Activated CD4-positive, CD25-positive, alpha-beta regulatory T cell treated with anti-CD3 and anti-CD28 coated beads, Interleukin-2, amount 50 U/mL, for 16 hours (primary cell): ENCODE measurements at places on chromosomes 6 and 20.

- DNase-seq, result no peak
Observed at GRCh38 chr6:3943331-3943765, 94.2 kb downstream of the FAM50B start.

GRCh38 chr6:56796196-56796532 lies 153.5 kb upstream of the DST start:
- no peak for DNase-seq

DNA sequence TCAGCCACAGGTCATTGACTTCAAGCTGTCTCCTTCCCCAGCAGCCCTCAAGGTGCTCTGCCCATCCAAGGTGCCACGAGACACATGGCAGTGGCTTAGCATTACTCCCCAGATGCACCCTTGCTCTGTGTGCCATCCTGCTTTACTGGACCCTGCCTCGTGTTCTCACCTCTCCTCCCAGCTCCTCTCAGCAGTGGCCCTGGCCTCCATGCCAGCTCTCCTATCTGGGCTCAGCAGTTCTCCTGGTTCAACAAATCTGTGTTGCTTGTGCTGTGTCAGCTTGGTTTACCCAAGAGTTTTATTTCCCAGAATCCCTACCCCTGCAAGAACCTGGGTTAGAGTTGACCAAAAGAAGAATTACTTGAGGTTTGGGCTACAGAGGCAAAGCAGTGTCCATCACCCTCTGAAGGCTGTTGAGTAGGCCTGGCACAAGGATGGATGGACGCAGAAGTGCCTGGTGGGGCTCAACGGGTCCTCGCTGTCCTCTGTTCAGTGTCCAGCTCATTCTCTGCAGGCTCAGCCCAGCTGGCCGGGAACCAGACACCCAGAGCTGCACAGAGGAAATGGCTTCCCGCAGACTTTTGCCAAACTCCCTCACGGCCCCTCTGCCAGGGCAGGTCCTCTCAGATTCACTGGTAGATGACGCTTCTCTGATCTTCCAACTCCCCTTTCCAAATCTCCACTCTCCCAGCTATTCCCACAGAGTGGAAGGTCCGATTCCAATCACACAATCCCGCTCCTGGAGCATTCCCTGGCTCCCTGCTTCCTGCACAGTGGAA lies 82.6 kb downstream of the FOXA2 start:
- DNase-seq, result no peak

- no peak for DNase-seq
Observed at GRCh38 chr6:169296170-169296569, 42.5 kb upstream of the THBS2 start.

DNA sequence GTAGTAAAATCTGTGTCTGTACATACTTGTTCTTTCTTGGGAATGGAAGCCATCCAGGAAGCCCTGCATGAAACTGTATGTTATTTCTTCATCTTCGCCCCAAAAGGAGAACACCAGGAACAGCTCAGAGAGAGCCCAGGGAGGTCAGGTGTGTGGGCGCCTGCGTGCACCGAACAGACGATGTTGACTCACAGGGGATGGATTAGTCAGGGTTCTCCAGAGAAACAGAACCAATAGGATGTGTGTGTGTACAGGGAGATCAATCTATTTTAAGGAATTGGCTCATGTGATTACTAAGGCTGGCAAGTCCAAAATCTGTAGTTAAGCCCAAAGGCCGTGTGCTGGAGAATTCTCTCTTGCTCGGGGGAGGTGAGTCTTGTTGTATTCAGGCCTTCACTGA lies 45.7 kb downstream of the RNASET2 start:
- DNase-seq, result no peak

- DNase-seq, result no peak
Observed at GRCh38 chr6:32070814-32071543, 32.8 kb downstream of the CYP21A2 start.

DNA sequence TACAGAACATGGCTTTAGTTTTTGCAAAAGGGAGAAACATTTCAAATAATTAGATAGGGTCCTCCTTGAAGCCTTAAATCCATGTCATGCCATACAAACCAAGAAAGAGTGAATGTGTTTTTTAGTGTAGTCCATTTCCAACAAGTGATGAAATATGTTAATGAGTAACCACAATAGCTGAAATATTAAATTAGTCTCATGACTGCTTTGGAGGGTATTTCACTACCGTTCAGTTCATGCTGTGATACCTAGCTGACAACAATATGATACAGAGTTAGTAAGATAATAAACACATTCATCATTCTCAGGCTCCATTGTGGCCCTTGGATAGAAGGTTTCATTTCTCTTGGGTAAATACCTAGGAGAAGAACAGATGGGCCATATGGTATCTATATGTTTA lies 5.8 kb upstream of the ID4 start:
- DNase-seq, result no peak

DNA sequence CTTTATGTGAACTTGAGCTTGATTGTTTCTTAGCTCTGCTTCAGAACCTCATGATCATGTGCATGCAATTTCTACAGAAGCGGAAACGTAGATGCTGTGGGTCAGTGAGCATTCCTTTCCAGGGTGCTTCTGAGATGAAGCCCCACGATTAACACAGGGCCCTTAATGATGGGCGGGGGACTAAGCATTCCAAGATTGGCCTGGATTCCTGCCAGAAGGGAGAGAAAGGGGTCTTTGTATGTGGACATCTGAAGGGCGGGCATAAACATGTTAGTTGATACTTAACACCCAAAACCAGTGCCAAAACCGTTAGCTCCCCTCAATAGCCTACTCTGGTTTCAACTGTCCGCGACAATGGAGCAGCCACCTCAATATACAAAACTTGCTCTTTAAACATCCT lies 46.9 kb upstream of the POU3F2 start:
- DNase-seq, result no peak

GRCh38 chr6:5580736-5581581 lies 319.6 kb downstream of the FARS2 start:
- no peak for DNase-seq

GRCh38 chr6:154864066-154864430 lies 130.8 kb downstream of the SCAF8 start:
- no peak for DNase-seq

GRCh38 chr6:11767458-11767857 lies 11.1 kb downstream of the ADTRP start:
- DNase-seq, result no peak

- no peak for DNase-seq
Observed at GRCh38 chr20:50335105-50335504, 144.5 kb downstream of the CEBPB start.

DNA sequence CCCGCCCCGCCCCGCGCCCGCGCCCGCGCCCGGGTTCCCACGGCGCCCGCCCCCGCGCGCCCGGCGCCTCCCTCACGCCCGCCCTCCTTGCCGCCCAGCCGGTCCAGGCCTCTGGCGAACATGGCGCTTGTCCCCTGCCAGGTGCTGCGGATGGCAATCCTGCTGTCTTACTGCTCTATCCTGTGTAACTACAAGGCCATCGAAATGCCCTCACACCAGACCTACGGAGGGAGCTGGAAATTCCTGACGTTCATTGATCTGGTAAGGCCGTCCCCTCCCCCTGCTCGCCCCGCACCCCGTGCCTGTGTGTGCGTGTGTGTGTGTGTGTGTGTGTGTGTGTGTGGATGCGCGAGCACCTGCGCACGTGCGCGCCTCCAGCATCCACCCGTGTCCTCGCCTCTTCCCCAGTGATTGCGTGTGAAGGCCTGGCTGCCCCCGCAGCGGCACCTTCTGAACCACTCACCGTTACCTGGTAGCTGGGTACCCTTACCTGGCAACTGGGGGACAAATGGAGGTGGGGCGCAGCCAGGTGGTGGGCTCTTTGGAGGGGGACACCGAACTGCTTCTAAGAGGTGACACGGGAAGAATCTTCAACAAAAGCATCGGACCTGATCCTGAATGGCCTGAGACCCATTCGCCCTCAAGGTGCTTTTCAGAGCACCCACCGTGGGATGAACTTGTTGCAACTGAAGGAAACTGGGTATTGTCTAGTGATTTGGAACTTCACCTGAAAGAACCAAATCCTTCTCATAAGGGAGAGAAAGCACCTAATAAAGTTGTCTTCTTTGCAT lies at the start of gene AIG1:
Gene AIG1 (plus strand): TSS at position 84 of the 791 bp plus-strand sequence. CDS start 37 bp downstream, at position 121.
- DNase-seq, result peak; percentile 40

DNA sequence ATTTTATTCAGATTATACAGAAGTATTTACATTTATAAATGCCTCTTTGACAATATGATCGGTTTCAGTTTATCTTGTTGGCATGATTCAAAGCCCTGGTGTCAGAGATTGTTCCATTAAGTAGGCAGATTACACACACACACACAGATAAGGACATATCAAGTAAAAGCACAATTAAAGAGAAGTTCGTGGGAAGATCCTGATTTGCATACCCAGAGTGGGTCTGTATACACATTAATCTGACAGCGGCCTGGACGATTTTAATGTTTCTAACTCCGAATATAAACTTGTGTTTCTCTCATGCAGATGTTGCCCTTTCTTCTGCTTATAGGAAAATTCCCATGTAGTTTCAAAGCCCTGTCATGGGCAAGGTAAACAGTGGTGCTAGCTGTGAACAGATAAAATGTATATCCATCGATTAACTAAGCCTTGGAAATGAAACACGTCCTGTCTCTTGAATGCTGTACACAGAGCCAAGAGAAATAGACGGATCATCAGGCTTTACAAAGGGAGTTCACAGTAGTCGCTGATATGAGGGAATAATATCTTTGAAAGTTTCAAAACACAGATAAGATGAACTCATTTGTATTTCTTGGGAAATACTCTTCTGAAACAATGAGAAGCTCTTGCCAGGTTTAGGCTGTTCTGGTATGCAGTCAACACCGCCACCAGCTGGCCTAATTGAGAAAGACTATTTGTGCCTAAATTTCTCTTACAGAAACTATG lies 108.2 kb upstream of the GMDS start:
- DNase-seq, result peak; percentile 24

DNA sequence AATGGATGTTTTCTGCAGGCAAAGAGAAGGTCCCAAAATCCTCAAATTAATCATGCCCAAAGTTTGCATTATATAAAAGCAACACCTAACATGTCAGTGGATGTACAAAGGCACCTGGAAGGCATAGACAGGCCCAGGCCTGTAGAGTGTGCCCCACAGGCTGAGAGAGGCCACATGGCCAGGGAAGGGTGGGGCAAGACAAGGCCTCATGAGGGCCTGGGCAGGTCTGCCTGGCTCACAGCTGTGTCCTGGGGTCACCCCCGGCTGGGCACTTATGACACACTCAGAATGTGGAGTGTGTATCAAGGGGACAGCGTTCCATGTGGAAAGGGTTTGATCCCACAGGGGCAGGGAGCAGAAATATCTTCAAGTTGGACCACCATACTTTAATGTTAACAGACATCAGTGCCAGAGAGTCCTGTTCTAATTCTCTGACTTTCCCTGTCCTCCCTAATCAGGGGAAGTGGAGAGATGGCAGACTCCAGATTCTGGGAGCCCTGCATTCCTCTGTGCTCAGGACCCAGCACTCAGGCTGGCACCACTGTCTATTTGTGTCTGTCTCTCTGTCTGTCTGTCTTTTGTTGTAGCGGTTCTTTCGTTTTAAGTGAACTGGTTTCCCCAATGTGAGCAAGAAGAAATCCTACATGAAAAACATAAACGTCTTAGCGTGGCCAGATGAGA lies 178.3 kb upstream of the FOXA2 start:
- no peak for DNase-seq

DNA sequence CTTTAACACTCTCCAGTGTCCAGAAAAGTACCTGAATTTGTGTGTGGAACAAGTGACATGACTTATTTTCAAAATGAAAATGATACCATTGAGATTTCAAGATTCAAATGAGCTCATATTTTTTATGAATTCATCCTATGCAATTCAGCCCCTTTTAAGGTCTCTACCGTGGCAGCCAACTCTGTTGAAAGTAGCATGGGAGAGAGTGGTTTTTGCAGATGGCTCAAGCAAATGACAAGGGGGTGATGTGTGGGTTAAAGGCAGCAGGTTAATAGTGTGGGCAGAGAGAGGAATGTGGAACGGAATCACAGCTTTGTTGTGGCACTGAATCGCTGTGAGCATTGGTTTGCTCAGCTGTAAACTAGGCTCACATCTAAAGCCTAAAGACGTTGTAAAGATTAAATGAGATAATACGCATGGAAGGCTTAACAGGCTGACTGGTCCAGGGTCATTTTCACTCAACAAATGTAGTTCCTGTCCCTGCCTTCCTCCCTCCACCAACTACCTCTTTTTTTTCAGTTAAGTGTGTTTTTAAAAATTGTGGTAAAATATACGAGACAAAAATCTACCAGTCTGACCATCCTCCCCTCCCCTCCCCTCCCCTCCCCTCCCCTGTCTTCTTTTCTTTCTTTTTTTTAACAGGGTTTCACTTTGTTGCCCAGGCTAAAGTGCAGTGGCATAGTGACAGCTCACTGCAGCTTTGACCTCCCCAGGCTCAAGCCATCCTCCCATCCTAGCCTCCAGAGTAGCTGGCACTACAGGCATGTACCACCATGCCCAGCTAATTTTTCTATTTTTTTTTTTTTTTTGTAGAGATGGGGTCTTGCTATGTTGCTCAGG lies 114.7 kb upstream of the ZNF217 start:
- no peak for DNase-seq

DNA sequence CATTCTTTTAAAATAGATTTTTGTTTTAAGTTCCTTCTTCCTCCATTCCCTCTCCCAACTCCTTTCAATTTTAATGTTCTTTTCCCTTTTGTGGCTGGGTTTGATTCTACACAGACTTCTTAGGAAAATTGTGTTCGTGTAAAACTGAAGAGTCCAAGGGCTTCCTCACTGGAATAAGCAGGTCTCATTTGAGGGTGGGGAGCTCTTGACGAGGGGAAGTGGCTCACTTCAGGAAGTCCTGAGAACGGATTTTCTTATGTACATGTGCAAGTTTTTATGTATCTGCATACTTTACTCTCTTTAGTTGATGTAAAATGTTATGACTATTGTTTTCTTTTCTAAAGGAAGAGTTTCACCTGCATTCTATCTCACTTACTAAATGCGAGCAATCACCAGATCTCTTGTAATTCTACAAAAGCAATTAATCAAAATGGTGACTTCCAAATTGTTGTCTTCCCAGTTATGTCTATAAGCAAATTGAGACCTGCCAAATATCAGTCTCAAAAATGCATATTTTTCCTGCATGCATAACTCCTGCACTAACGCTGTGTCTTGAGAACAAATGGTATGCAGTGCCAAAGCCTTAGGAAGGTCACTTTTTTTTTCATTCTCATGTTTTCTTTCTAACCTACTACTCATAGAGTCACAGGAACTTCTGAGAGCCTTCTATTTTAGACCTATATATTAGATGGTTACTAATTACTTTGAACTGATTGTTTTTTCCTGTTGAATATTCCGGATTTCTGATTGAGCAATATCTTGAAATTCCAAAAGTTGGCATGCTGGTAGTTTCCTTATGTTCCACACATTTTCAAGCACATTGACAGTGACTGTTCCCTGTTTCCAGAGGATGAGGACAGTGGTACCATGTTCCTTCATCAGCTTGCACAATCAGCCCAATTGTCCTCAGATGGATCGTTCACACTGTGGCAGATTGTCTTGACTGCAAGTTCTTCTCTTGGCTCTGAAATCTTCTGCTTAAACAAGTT lies 251.9 kb upstream of the PRDM1 start:
- no peak for DNase-seq

GRCh38 chr6:124334359-124334758 lies 530.7 kb downstream of the NKAIN2 start:
- no peak for DNase-seq

DNA sequence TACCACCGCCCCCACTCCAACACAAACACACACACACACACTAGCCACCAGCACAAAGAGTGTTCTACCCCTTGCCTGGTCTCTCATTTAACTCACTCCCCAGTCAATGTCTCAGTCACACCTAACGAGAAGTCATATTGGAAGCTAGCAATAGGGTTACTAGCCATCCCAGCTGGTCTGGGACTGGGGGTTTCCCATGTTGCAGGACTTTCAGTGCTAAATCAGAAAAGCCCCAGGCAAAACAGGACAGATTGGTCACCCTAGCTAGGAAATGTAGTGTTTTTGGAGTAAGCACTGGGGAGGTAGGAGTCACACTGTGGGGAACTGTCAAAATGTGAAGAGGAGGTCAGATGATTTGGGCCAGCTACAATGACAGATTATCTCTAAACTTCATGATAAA lies 158.1 kb downstream of the UNC5CL start:
- no peak for DNase-seq
